ENCODE measurements at places on chromosomes 16 and 17.
A peak's percentile ranks its signal among the peaks of the same experiment; 100 is the strongest.

GRCh38 chr16:13521356-13521755, 398.6 kb upstream of the ERCC4 start:
- no peak for DNase-seq

GRCh38 chr17:29572691-29573557, 4.4 kb downstream of the TP53I13 start:
- peak; percentile 53 for DNase-seq

DNA sequence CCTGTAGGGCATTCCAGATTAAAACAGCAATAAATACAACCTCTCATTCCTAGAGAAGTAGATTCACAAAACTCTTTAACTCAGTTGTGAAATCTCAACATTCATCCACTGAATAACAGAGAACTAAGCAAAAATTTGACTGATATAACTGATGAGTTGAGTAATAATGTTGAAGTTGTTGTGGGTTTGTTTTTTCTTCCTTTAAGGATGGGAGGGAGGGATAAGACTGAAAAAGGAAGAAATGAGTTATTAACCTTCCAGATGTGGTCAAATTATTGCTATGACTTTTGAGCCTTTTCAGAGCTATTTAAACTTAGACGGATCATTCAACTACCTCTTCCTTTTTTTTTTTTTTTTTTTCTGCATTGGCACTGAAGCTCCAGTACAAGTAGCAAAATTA, 38.6 kb downstream of the SKAP1 start:
- no peak for DNase-seq

GRCh38 chr17:4331614-4332013, 34.9 kb downstream of the UBE2G1 start:
- DNase-seq, result no peak

DNA sequence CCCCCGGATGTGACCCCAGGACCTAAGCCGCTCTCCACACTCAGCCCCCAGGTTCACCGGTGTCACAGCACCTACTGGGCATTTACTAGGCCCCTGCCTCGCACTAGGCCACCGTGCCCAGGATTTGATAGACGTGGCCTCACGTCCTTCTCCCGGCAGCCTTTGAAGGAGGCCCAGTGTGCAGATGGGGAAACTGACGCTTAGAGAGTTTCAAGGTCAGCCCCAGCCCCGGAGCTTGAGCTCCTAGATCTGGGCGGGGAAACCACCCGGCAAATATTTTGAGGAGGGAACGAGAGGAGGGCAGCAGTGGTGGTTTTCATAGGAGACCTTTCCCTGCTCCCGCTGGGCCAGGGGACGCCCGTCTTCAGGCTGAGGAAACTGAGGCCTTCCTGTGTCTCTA, 10.3 kb downstream of the ZFPM1 start:
- DNase-seq, result no peak

DNA sequence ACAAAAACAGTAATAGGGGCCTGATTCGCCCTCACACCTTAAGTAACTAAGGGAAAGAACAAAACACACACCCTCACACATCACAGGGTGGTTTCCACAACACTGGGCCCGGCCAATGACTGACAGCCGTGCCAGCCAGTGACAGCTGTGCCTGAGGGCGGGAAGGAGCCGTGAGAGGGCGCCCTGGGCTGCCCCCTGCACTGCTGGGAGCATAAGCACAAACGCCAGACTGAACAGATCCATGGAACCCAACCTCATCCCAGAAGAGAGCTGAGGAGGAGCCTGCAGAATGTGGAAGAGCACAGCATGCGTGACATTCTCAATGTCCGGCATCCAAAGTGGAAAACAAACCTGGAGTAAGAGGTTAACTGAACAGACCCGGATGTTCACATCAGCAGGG, 16.0 kb downstream of the CSNK1D start:
- peak; percentile 57 for DNase-seq

- DNase-seq, result no peak
Observed at GRCh38 chr17:1762233-1762900, 507 bp downstream of the SERPINF1 start.

- peak; percentile 35 for DNase-seq
Observed at GRCh38 chr16:58755989-58756649, 22.0 kb upstream of the GOT2 start.

DNA sequence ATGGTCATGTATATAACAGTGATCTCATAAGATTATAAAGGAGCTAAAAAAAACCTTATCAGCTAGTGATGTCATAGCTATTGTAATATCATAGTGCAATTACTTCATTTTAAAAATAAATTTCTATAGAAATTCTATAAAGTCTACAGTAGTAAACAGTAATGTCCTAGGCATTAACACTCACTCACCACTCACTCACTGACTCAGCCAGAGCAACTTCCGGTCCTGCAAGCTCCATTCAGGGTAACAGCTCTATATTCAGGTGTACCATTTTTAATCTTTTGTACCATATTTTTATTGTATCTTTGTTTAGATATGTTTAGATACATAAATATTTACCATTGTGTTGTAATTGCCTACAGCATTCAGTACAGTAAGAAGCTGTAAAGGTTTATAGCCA, 524.4 kb upstream of the CDH5 start:
- no peak for DNase-seq

- no peak for DNase-seq
Observed at GRCh38 chr17:39999067-39999466, 16.2 kb upstream of the CSF3 start.

DNA sequence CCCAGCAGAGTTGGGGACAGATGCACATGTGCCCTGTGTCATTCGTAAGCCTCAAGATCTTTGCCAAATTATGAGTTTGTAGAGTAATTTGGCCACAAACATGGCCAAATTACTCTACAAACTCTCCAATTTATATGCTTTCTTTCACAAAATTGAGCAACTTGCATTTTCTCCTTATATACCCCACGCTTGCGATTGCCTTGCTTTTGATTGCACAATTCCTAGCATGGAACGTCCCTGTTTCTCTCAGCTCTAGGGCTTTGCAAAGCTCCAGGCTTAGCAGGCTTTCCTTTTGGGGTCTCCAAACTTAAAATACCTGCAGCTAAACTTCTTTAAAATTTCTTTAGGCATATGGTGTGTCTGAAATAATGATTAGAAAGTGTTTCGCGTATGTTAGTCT, 28.5 kb upstream of the MAF start:
- DNase-seq, result no peak

DNA sequence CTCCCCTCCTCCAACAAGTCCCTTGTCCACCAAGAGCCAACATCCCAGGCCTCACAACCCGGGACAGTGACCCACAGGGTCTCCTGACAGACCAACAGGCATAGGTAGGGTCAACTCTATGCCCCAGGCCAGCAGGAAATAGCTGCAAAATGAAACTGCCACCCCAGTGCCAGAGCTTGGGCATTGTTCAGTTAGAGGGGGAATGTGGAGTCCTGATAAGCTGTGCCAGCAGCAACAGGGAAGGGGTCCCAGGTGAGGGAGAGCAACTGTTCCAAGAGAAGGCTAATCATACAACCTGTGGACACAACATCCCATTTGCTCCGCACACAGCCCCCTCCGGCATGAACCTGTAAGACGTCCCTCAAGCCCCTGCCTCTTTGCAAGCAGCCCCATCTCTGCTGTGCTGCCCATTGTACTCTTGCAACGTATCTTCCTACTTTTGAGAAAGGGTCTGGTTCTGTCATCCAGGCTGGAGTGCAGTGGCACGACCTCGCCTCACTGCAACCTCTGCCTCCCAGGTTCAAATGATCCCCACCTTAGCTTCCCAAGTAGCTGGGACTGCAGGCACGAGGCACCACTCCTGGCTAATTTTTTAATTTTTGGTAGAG, 17.2 kb downstream of the CTRB2 start:
- DNase-seq, result no peak

DNA sequence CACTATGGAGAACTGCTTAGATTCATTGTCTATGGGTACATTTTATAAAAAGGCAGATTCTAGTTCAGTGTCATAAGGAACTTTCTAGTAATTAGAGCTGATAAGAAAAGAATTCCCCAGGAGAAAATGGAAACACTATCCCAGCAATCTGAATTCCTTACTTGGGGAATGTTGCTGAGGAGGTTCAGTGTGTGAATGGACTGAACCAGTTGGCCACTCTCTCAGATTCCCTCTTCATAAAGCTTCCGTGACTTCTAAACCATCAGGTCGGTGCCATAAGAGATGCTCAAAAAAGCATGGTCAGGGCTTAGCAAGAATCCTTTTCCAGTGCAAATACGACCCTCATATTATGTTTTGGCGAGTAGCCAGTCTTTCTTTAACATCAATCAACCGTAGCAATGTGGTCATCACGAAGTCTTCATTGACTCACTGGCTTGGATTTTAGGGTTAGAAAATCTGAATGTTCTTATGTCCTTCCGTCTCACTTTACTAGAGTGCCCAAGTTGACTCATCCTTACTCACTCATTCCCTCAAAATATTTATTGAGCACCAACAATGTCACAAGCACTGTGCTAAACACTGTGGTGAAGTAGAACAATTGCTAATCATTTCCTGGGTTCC, 102.7 kb upstream of the HLF start:
- DNase-seq, result no peak

GRCh38 chr17:6560496-6560895, 4.1 kb upstream of the PITPNM3 start:
- no peak for DNase-seq

- DNase-seq, result peak; percentile 27
Observed at GRCh38 chr16:57591086-57591869, 37.2 kb upstream of the ADGRG1 start.

GRCh38 chr17:28818819-28819221, 23.8 kb downstream of the FAM222B start:
- DNase-seq, result no peak

DNA sequence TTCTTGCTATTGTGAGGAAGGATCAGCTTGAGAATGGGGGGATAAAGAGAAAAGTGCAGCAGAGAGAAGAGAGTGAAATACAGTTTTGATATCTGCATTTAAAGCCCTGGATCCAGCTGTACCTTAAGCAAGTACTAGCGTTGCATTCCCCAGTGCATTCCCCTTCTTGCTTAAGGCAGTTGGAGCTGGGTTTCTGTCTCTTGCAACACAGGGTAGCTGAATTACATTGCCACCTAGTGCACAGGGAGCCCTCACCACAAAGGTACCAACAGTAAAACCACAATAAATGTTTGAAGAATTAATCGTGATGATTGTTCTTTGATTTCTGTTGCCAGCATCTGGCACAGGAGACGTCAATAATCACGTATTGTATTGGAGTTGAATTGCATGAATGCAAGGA, 588.7 kb downstream of the RBFOX1 start:
- no peak for DNase-seq

- DNase-seq, result no peak
Observed at GRCh38 chr16:89484923-89485679, 5.3 kb downstream of the ANKRD11 start.

GRCh38 chr16:69410219-69410990, 14.0 kb upstream of the CYB5B start:
- no peak for DNase-seq

DNA sequence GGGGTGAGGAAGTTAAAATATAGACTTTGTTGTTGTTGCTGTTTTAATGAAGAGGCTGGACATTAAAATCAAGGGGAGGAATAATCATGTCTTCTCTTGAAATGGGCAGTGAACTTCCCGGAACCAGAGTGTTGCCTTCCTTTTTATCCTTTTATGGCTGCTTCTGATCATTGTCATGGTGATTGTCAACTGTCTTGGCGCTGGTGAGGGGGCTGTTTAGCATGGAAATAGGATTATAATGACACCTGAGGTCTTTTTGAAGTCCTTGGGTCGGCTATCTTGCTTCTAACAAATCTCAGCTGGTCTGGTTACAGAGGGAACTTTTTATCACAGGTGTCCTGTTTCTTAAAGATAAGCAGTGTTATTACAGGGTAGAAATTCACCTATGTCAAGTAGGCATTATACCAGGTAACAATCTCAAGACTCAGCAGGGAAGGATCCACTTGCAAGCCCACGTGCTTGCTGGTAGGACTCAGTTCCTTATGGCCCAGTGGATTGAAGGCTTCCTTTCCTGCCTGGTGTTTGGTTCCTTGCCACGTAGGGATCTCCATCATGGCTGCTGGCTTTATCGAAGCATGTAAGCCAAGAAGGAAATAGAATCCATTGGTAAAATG, 349.3 kb downstream of the WWOX start:
- DNase-seq, result no peak

- no peak for DNase-seq
Observed at GRCh38 chr17:5241861-5242671, 7.4 kb upstream of the SCIMP start.

DNA sequence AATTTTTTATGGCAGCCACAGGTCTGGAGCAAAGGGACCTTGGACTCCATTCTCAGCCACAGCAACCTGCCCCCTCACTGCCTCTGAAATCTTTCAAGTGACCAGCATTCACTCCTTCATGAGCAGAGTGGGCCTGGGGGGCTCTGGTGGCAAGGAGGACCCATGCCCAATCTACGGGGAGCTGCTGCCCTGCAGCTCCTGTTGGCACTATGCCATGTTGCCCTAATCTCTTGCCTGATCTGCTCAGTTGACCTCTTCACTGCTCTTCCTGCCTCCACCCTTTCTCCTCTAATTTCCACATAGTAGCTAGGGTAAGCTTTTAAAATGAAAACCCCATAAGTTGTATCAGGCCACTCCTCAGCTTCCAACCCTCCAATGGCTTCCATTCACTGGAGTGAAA, 2.9 kb upstream of the PRKCB start:
- no peak for DNase-seq

DNA sequence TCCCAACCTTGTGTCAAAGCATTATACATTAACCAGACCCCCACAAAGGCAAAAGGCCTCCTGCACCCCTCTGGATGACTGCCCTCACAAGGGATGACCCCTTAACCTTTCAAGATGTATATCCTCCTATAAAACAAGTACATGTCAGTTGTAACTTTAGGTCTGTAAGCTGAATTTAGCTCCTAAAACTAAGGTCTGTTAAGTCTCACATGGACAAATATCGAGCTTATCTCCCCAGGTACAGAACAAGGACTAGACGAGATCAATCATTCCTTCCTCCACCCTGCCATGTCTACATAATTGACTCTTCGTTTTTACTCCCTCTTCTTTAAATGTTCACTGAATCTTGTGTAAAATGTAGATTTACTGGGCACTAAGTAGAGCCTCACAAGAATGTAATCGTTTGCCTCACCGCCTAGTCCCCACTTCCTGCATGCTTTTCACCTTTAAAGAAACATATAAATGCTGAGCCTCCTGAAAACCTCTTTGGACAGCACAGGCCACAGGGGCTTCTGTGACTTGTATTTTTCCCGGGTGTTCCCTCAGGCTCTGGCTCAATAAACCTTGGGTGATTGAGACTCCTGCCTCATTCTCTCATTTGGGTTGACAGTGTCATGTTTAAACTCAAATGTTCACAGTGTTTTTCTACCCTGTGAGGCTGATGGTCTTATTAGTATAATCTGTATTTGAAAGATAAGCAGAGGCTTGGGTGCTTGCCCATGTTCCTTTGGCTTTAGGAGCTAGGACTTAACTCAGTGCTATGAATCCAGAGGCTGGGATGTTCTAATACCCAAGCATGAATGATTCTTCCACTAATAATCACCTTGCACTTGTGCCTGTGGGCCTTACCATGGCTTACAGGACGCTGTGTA, 37.6 kb downstream of the MMD start:
- no peak for DNase-seq

GRCh38 chr16:69179328-69180010, 7.5 kb upstream of the SNTB2 start:
- DNase-seq, result no peak

DNA sequence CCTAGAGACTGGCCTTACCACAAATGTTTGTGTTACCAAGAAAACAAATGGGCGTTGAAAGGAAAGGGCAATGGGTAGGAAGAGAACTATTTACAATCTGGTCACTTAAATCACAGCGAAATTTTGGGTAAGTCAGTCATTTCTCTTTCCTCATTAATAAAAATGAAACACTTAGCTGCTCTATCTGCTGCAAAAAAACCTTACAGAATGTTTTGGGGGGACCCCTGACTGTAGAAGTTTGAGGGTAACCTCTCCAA, 742 bp upstream of the NUTF2 start:
- no peak for DNase-seq

- DNase-seq, result no peak
Observed at GRCh38 chr17:74825952-74826719, 33.5 kb downstream of the GRIN2C start.

Data from activated CD8-positive, alpha-beta memory T cell treated with anti-CD3 and anti-CD28 coated beads for 1 hour (primary cell).